ENCODE measurements at places on chromosomes 11 and 22. TPM values are rescaled to one million over a fixed set of nuclear protein-coding genes. Genes with fewer than 3 reads are reported as not detected.

PKNOX2 gene
- total RNA-seq = not detected

DNA sequence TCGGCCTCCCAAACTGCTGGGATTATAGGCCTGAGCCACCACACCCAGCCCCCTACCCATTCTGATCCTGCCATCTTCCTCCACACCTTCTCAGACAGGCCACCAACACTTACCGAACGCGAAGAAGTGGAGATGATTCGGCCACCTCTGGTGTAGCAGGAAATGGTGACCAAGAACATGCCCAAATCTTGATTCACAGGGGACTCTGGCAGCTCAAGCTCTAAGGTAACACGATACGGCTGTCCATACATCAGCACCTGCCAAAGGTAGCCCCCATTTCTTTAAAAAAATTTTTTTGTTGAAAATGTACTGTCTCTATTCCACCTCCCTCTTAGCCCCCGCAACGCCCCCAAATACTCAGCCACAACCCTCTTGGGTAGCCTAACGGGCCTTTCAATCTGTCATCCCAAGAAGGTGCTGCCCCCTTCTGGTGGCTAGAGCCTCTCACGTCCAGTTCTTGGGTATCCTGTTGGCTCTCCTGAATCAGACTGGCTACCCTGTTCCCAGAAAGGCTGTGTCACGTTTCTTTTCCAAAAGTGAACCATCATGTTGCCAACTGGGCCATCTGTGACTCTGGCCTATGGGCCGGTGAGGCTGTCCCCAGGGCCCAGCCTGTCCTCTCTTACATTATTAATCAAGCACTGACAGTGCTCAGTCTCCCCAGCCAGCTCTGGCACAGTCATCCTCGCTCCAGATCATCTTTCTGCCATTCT, 5.3 kb upstream of the LRRN4CL start:
- H3K4me3 ChIP-seq = no peak overlapping the region
- H3K27ac ChIP-seq = peak overlapping the region; percentile 68
- peaks cover 7% of the 10 kb centered on the region for H3K4me1 ChIP-seq
- H3K36me3 ChIP-seq = peaks cover 26% of the 10 kb centered on the region

- H3K27me3 ChIP-seq = peaks cover 5% of the 10 kb centered on the region
- DNase-seq = no peak
- no peak overlapping the region for H3K27ac ChIP-seq
- no peaks in the 10 kb centered on the region for H3K4me1 ChIP-seq
Measured at GRCh38 chr11:70819022-70819421, 420.7 kb downstream of the CTTN start.

- H3K4me3 ChIP-seq = no peak overlapping the region
- H3K27ac ChIP-seq = no peak overlapping the region
- H3K4me1 ChIP-seq = no peaks in the 10 kb centered on the region
- DNase-seq = no peak
- no peaks in the 10 kb centered on the region for H3K27me3 ChIP-seq
Measured at GRCh38 chr11:134513585-134514120, 101.6 kb upstream of the B3GAT1 start.

DNA sequence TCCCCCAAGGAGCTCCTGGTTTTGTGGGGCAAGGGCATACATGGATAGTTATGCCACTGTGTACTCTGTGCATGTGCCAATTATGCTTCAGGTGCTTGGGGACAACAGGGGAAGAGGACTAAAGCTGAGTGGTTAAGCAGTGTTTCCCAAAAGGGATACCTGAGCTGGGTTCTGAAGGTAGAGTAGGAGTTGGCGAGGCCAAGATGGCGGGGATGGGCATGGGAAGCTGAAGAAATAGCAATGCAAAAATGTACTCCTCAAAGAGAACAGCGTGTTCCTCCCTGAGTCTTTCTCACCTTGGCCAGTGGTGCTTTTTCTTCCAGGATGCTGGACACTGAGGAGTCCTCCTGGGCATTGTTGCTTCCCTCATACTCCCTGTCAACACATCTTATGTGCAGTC, 90.0 kb upstream of the LARGE1 start:
- no peak for DNase-seq
- no peak overlapping the region for H3K4me3 ChIP-seq
- no peaks in the 10 kb centered on the region for H3K27me3 ChIP-seq

- no peak overlapping the region for H3K4me3 ChIP-seq
- peaks cover 17% of the 10 kb centered on the region for H3K27me3 ChIP-seq
- H3K4me1 ChIP-seq = peaks cover 3% of the 10 kb centered on the region
- no peak overlapping the region for H3K27ac ChIP-seq
- no peaks in the 10 kb centered on the region for H3K36me3 ChIP-seq
Measured at GRCh38 chr11:114330373-114330772, 34.2 kb downstream of the NNMT start.

GRCh38 chr11:88697139-88697538, 359.6 kb upstream of the CTSC start:
- no peak overlapping the region for H3K4me3 ChIP-seq
- DNase-seq = no peak
- no peaks in the 10 kb centered on the region for H3K36me3 ChIP-seq
- H3K27ac ChIP-seq = no peak overlapping the region
- H3K27me3 ChIP-seq = no peaks in the 10 kb centered on the region

- DNase-seq = no peak
- no peak overlapping the region for H3K4me3 ChIP-seq
- no peaks in the 10 kb centered on the region for H3K36me3 ChIP-seq
- no peak overlapping the region for H3K27ac ChIP-seq
- peaks cover 5% of the 10 kb centered on the region for H3K27me3 ChIP-seq
- H3K4me1 ChIP-seq = no peaks in the 10 kb centered on the region
Measured at GRCh38 chr11:120643284-120643683, 131.7 kb downstream of the GRIK4 start.

DNA sequence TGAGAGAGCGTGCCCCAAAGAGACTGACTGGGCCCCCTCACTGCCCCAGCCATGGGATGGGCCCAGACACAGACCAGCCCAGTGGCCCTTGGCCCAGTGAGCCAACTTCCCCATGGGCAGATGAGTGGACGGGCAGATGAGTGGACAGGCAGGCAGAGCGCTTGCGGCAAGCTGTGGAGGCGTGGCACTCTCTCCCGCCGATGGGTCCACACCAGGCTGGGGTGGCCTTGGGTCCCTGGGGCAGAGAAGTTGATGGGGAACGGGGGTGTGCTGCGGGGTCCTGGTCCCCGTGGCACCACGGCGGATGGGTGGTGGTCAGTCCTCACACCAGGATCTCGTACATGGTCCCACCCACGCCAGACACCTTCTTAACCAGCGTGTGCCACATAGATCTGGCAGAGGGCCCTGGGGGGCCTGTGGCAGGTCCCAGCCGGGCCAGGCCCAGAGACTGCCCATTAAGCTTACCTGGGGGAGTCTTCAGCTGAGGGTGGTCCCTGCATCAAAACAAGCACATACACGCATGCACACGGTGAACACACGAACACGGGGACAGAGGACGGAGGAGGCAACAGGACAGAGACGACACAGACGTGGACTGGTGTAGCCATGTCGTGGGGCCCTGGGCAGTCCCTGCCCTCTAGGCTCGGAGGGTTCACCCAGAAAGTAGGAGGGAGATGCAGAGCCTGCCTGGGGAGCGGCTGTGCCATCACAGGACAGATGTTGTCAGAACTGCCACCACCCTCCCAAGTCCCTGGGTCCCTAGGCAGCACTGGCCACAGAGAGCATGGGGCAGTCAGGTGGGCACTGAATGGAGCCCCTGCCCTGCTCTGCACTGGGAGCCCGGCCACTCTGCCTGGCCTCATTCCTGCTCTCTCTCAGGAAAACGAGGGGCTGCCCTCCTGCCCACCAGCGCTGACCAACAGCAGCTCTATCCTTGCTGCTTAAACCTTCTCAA, 182.2 kb downstream of the IGLL1 start:
- no peak overlapping the region for H3K27ac ChIP-seq
- no peaks in the 10 kb centered on the region for H3K27me3 ChIP-seq
- no peak overlapping the region for H3K4me3 ChIP-seq
- H3K36me3 ChIP-seq = no peaks in the 10 kb centered on the region
- no peak for DNase-seq

GRCh38 chr11:73795925-73796632, 8.4 kb downstream of the MRPL48 start:
- peaks cover 9% of the 10 kb centered on the region for H3K36me3 ChIP-seq
- no peak for DNase-seq

DNA sequence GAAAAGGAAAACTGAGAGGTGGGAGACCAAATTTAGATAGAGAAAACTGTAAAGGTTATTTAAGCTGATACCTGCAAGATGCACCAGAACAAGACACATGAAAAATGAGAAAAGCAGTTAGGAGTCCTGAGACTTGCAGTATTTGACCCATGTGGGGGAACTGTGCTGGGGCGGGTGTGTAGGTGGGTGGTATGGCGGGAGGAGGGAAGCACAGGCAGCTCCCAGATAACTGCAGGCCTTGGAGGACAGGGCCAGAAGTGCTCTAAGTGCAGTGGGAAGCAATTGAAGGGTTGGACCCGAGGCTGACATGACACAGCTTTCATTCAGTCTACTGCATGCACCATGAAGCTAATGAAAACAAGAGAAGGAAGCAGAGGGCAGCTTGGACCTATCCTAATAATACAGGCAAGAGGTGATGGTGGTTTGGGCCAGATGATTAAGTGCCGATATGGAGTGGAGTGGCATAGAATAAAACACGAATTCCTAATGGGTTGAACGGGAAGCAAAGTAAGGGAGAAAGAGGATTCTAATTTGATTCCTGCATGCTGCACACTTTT, 48.0 kb upstream of the ANO3 start:
- peak overlapping the region; percentile 77 for H3K4me3 ChIP-seq
- peaks cover 1% of the 10 kb centered on the region for H3K27me3 ChIP-seq
- H3K4me1 ChIP-seq = peaks cover 4% of the 10 kb centered on the region
- no peaks in the 10 kb centered on the region for H3K36me3 ChIP-seq
- DNase-seq = no peak

PLA2G6 gene
- total RNA-seq = 43.2 TPM

- H3K36me3 ChIP-seq = no peaks in the 10 kb centered on the region
- peaks cover 6% of the 10 kb centered on the region for H3K27me3 ChIP-seq
- peaks cover 13% of the 10 kb centered on the region for H3K4me1 ChIP-seq
- DNase-seq = no peak
- peak overlapping the region; percentile 66 for H3K27ac ChIP-seq
- no peak overlapping the region for H3K4me3 ChIP-seq
Measured at GRCh38 chr11:109986488-109986887, 106.7 kb upstream of the ZC3H12C start.

DNA sequence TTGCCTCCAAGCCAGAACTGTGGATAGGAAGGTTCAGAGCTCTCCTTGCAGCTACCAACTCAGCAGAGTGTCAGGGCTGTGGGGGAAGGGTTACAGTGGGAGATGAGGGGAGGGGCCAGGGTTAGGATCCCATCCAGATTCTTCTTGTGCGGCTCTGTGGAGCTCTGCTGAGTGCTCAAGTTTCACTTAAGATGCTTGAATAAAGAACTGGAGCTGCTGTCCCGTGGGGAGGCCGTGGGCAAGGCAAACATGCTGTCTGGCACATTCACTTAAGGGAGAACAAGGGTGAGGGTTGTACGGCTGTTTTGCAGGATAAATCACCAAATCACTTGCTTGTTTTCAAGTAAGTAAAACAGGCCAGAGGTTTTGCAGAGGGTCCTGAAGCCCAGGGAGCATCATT, 197.1 kb downstream of the FAM76B start:
- no peak overlapping the region for H3K27ac ChIP-seq
- DNase-seq = no peak
- H3K4me3 ChIP-seq = no peak overlapping the region
- peaks cover 3% of the 10 kb centered on the region for H3K36me3 ChIP-seq

MS4A6E gene
- total RNA-seq = not detected

DNA sequence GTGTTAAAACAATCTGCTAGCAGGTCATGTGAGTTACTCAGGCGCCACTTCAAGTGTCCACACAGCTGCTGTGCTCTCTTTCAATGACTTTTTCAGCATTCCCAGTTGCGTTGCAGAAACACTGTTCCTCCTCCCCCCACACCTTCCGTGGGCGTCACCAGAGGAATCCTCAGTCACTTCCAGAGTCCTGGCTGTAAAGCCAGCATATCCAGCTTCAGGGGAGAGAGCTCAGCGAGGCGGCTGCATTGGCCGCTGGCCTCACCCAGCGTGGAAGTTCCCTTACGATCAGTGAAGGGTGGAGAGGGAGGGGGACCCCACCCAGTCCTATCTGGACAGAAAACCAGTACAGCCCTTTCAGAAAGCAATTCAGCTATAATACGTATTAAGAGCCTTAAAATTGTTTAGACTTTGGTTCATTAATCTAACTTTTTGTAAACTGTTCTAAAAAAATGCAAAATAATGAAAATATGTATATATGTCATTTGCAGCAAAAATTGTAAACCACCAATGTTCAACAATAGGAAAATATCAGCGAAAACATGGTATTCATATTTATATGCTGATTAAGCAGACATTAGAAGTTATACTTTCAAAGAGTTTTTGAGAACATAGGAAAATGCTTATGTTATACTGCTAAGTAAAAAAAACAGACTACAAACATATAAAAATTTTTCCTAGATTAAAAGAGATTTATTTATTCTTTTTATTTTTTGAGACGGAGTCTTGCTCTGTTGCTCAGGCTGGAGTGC, 2.8 kb upstream of the ANO9 start:
- peaks cover 8% of the 10 kb centered on the region for H3K27me3 ChIP-seq
- DNase-seq = no peak
- H3K27ac ChIP-seq = no peak overlapping the region
- peaks cover 10% of the 10 kb centered on the region for H3K4me1 ChIP-seq

GRCh38 chr22:20551805-20552442, 44.5 kb downstream of the MED15 start:
- no peaks in the 10 kb centered on the region for H3K27me3 ChIP-seq
- DNase-seq = peak; percentile 70
- H3K4me1 ChIP-seq = peaks cover 65% of the 10 kb centered on the region
- peak overlapping the region; percentile 94 for H3K27ac ChIP-seq
- peak overlapping the region; percentile 78 for H3K4me3 ChIP-seq

- H3K27ac ChIP-seq = no peak overlapping the region
- H3K4me1 ChIP-seq = no peaks in the 10 kb centered on the region
- no peaks in the 10 kb centered on the region for H3K27me3 ChIP-seq
Measured at GRCh38 chr11:28176351-28176750, 68.2 kb downstream of the METTL15 start.

- no peaks in the 10 kb centered on the region for H3K4me1 ChIP-seq
- peaks cover 72% of the 10 kb centered on the region for H3K36me3 ChIP-seq
- peak overlapping the region; percentile 40 for H3K27ac ChIP-seq
- DNase-seq = no peak
- no peaks in the 10 kb centered on the region for H3K27me3 ChIP-seq
Measured at GRCh38 chr11:72014761-72015320, 16.1 kb downstream of the IL18BP start.

DNA sequence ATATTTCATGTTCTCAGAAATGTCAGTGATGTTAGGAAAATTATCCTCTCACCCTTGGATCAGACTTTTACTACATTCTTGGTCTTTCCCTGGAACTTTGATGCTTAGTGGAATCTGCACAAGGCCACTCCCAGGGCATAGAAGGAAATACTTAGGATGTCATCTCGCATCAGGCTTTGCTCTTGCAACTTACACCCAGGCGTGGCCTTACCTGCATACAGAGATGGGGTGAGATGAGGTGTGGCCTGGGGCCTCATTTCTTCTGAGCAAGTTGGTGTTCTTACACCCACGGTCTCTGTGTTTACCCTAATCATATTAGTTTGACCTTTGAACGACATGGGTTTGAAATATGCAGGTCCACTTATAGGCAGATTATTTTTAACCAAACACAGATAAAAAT, 19.0 kb upstream of the OR52K2 start:
- no peaks in the 10 kb centered on the region for H3K36me3 ChIP-seq
- H3K4me3 ChIP-seq = no peak overlapping the region
- DNase-seq = no peak
